Stimulated activated CD4-positive, alpha-beta T cell treated with anti-CD3 and anti-CD28 coated beads, Interleukin-15, amount 100 ng/mL, for 1 hour (primary cell): ENCODE measurements at places on chromosomes 5 and 9.
A peak's percentile ranks its signal among the peaks of the same experiment; 100 is the strongest.

GRCh38 chr9:99720455-99721050 lies 101.1 kb upstream of the NR4A3 start:
- DNase-seq = no peak

DNA sequence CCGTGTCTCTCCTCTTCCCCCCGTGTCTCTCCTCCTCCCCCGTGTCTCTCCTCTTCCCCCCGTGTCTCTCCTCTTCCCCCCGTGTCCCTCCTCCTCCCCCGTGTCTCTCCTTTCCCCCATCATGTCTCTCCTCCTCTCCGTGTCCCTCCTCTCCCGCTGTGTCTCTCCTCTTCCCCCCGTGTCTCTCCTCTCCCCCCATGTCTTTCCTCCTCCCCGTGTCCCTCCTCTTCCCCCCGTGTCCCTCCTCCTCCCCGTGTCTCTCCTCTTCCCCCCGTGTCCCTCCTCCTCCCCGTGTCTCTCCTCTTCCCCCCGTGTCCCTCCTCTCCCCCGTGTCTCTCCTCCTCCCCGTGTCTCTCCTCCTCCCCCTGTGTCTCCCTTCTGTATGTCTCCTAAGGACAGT lies 12.8 kb upstream of the RNU6ATAC start:
- no peak for DNase-seq

DNA sequence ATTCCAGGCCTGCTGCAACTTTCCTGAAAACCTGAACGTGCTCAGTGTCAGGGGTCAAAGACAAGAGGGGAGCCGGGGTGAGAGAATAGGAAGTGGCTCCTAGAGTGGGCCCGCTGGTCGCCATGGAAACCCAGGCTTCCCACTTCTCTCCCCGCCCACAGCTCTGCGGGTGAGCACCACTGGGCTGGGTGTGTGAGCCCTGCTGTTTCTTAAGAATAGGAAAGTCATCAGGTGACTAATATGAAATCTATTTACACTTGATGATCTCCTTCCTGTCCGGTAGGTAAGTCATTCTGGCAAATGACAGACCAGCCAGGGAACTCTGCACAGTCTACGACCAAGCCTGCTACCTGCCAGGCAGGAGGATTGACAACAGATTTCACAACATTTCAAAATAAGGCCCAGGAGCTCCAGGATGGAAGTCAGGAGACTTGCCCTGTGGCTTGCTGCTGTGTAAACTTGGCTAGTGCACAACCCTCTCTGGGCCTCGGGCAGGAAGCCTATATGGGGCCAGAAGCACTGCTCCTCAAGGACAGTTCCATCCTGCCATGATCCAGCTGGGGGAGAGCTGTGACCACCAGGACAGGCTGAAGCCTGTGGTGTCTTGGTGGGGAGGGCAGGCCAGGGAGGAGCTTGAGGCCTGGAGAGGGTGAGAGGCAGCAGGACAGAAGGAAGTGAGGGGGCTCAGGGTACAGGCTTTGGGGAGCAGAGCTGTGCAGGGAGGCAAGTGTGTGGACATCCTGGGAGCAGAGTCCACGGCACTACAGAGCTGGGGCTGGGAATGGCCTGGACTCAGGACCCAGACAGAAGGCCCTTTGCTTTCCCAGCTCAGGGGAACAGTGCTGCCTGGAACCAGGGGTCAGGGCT lies 60.6 kb downstream of the SHB start:
- DNase-seq = peak; percentile 12

DNA sequence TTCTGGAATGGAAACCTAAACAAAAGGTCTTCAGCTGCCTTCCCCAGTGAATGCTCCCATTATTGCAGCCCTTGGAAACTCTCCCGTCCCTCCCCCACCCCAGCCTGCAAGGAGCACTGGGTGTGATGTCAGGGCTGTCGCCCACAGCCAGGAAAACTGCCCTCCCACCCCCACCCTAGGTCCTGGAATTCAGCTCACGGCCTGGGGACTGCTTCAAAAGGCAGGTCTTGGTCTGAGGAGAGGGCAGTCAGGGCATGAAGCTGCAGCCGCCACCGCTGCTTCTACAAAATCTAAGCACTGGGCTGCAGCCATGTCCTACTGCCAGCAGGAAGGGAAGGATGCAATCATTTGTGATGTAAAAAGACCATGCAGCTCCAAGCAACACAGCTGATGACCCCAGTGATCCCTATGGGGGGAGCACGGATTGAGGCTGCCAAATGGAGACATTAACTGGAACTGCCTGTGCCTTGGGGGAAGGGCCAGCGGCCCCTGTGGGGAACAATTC lies 11.4 kb downstream of the GRHPR start:
- DNase-seq = no peak

DNA sequence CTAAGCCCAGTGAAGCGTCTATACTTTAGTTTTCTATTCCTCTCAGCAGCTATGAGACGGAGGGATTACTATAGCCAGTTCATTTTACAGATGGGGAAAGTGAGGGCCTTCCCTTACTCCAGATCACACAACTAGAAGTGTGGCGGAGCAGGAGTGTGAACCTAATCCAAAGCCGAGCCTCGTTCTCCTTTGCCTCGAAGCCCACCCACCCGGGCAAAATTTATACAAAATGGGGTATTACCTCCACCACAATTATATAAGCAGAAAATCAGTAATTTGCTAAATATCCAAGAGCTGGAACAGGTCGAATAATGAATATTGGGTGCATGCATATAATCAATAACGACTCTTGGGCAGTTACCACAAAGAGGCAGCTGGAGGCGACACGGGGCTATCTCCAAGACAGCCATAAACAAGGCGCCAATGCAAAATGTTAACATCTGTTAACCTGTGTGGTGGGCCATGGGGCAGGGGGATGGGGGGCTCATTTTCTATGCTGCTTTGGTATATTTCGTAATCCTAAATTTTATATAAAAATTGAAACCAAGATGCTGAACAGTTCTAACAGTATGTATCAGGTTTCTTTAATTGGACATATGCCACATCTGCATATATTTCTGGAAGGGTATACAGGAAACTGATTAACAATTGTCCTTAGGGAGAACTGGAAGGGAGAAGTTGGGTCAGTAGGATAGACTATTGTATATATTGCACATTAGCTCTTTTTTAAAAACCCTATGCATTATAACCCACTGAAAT lies 1.2 kb upstream of the RNF44 start:
- no peak for DNase-seq

DNA sequence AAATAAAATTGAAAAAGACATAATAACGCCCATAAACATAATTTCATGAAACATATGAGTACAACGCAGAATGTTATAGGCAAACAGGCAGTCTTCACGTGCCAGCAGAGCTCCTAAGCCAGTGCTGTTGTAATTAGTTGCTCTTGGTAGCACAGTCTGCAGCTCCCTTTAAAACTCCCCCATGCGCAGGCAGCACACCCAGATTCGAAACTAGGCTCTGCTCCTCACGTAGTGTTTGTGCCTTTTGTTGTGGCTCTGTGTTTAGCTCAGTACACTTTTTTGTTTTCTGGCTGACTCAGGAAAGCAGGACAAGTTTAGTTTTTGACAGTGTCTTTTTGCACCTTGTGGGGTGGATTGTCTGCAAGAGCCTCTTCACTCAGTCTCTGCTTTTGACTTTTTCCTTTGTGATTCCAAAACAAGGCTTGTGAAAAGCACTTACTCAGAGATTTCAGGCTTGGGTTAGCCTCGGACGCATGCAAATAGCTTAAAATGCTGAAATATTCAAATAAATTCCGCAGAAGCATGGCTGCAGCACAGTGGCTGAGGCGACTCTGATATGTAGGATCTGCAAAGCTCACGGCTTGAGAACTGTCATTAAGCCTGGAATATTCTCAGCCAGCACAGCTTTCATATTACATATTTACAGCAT lies 113.6 kb downstream of the IRX1 start:
- DNase-seq = no peak

- no peak for DNase-seq
Observed at GRCh38 chr9:86300701-86301100, 18.4 kb upstream of the ISCA1 start.

DNA sequence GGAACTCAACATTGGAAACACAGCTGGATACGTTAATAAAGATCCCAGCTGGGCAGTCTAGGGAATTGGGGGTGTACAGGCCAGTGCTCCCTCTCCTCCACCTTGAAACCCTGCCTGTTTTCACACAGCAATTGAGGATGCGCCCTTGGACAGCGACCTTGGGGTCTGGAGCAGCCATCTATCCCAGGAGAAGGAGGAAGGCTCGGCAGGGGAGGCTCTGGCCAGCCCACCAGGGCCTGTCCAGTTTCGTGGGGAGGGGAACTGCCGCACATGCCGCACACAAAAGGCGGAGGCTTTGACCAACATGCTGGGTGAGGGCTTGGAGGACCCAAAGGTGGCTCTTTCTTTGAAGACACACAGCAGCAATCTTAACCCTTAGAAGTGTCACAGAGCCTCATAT lies 1.4 kb downstream of the COL23A1 start:
- no peak for DNase-seq

DNA sequence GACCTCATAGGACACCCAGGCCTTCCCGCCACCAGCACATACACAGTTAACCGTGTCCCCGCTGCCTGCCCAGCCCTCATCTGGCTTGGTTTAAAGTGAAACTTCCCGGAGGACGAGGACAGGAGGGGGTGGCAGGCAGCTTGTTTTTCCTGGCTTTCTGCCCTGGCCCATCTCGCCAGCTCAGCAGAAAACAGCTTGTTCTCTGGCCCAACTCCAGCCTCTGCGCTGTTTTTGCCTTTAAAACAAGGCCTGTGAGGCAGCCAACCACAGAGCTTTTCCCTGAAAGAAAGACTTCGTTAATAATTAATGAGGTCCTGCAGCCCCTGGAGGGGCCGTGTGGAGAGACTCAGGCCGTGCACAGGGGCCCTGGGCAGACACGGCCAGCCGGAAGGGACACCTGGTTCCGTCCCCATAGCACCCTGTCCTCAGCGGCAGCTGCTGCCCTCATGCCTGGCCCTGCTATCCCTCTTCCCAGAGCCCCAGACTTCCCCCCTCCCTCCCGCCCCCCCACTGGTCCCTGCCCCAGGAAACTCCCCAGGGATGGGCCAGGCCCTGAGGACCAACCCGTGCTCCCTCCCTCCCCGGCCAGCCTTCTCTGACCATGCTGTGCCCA lies 108.7 kb downstream of the RXRA start:
- DNase-seq = no peak

GRCh38 chr5:24385617-24386016 lies 259.2 kb downstream of the CDH10 start:
- DNase-seq = no peak

- no peak for DNase-seq
Observed at GRCh38 chr9:3931996-3932906, 367.6 kb downstream of the GLIS3 start.

- peak; percentile 19 for DNase-seq
Observed at GRCh38 chr9:131500939-131501541, 1.7 kb upstream of the POMT1 start.
